ENCODE measurements at places on chromosomes 3 and 15. TPM values are rescaled to one million over a fixed set of nuclear protein-coding genes. Genes with fewer than 3 reads are reported as not detected.

Gene GPR149
- not detected for total RNA-seq

DNA sequence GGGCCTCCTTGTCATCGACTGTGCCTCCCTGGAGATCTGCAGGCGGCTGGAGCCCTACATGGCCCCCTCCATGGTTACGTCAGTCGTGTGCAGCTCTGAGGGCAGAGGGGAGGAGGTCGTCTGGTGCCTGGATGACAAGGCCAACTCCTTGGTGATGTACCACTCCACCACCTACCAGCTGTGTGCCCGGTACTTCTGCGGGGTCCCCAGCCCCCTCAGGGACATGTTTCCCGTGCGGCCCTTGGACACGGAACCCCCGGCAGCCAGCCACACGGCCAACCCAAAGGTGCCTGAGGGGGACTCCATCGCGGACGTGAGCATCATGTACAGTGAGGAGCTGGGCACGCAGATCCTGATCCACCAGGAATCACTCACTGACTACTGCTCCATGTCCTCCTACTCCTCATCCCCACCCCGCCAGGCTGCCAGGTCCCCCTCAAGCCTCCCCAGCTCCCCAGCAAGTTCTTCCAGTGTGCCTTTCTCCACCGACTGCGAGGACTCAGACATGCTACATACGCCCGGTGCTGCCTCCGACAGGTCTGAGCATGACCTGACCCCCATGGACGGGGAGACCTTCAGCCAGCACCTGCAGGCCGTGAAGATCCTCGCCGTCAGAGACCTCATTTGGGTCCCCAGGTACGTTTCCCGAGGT lies 146.5 kb downstream of the LRRK1 start:
- no peak for DNase-seq

- no peak for DNase-seq
These were observed 24.8 kb upstream of the BOC start for GRCh38 chr3:113186566-113186965.

DNA sequence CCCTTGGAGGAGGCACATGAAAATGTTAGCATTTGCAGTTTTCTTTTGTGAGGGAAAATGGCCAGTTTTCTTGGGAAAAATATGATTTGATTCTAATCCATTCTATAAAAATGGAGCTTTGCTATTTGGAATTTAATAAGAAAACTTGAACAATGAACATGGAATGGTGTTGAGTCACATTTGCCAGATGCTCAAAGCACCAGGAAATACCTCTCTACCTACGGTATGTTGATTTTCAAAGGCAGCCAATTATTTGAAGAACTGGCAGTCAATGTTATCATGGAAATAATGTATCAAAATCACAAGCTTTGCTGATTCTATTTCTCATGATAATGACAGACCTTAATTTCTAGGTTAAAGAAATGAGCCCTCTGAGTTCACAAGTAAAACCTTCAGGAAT lies 14.9 kb downstream of the NME9 start:
- no peak for DNase-seq

- peak; percentile 94 for DNase-seq
These were observed 324.2 kb upstream of the TGFBR2 start for GRCh38 chr3:30282154-30282696.

GRCh38 chr3:72033666-72034428 lies 248.9 kb upstream of the PROK2 start:
- no peak for DNase-seq

DNA sequence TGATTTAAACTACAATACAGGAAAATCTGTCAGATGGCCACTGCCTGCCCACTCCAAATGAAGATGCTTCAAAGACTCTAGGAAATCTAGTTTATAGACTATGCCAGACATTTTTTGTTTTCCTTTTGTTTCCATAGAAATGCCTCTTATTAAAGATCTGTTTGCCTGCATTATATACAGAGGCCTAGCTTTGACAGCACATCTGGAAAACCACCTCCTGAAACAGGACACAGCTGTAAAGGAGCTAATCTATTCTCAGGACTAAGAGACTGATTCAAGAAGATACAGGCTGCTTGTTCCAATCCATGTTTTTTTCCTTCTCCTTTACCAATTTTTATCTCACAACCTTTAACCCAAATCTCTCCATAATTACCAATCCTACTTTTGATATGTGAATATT lies 75.3 kb upstream of the STRIT1 start:
- DNase-seq: no peak

GRCh38 chr3:100401674-100402041 lies 319 bp downstream of the LNP1 start:
- DNase-seq: no peak

- no peak for DNase-seq
These were observed 77.2 kb upstream of the NR2E3 start for GRCh38 chr15:71733122-71733521.

Gene TMEM212
- total RNA-seq: not detected

DNA sequence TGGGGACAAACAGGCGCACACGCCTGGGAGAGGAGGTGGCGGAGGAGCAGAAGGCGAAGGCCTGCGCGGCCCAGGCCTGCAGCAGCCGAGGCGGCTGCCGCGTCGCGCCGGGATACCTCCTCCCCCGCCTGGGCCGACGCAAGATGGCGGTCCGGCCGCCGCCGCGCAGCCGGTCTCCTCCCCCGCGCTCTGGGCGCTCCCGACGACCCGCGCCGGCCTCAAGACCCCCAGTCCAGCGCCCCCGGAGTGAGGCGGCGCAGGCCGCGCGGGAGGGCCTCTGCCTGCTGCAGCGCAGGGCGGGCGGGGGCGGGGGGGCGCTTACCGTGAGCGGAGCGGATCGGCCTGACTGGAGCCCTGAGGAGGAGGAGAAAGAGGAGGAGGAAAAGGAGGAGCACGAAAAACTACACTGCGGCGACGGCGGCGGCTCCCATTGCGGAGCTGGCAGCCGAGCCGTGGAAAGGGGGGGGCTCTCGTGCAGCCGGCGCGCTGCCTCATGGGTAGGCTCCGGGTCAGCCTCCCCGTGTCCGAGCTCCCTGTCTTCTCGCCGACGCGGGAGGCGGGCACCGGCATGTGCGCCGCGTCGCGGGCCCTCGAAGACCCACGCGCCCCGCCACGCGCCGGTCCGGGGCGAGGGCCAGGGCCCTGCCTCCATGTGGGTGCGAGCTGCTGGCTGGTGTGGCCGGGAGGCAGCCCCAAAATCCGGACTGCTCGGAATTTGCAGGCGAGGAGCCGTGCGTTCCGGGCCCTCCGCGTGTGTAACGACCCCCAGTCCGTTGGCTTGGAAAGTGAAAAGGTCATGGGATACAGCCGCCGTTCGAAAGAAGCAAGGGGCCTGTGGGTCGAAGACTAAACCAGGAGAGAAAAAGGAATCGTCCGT lies at the start of gene ZNF280D:
ZNF280D (minus strand) TSS at position 374 of the 877 bp plus-strand sequence. CDS start 26,400 bp downstream, outside the sequence.
- peak; percentile 54 for DNase-seq

Gene TP63
- 0.06 TPM for total RNA-seq

DNA sequence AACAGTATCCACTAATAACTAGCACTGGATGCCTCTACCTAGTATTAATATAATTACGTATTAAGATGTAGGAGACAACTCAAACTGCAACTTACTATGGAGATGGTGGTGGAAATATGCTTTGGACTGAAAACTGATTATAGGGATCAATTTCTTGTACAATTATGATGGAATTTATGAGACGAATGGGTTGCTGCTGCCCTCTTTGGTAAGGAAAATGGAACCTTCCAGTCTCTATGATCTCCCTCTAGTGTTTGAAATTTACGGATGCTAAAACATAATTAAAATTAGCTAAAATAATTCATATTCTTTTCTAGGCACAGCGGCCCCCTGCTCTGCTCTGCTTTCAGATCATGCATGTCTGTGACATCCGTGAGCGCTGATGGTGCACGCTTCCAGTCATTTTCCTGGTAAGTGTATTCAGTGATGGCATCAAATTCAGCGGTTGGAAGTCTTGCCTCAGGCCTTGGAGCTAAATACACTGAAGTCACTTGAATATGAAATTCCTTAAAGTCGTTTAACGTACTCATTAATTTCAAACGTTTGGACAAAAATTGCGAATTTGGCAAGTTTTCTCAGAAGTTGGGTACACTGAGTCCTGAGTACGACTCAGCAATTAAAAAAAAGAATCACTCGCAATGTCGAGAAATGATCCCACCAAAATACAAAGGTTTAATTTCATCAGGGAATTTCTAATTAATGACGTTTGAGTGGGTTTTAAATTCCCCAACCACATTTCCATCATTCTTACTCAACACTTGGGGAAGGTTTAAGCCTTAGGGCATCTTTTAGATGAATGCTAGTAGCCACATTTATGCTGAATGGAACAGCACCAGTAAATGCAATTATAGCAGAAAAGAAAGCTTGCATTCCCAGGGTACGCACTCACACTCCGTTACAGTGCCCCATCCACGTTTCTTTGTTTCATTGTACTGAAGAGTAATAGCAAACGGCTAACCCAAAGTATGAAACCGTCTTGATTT lies 132.6 kb downstream of the NR2F2 start:
- DNase-seq: no peak

Gene MRAS
- total RNA-seq: 3.1 TPM

Gene STX19
- not detected for total RNA-seq

DNA sequence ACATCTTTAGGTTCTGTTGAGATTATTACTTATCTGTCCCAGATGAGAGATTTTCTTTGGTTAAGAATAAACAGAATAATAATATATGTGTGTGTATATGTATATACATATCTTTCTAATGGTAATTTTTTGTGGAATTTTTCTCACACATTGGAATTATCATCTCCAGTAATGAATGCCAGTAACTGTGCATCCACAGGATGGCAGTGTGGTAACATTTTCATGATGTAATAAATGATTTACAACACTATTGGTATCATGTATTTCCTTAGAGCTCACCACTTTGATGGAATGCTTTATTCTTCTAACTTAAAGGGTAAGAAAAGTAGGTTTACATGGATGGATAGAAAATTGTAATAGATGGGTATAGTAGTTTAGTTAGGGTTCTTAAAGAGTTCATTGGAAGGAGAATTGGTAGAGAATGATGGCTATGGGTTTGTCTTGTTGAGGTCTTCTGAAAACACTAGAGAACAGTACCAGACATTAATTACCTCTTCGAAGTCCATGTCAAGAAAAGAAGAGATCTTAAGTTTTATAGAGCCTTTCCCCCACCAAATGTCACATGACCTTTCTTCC lies 78.1 kb downstream of the STT3B start:
- no peak for DNase-seq

Gene NGRN
- 82.5 TPM for total RNA-seq

DNA sequence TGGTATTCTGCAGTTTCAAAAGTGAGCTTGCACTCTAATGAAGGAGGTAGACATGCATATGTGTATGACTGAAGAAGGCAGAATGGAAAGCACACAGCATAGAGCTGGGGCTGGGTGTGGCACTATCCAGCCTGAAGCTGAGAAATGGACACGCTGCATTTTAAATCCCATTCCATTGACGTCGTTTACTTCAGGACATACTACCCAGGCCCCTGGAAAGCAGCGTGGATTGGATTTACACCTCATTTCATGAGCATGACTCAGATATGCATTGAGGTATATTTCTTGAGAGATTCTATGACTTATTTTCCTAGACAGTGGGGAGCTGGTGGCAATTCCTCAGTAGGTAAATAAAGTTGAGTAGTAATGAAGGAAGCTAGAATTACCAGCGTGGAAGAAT lies 101.4 kb downstream of the ABI3BP start:
- DNase-seq: peak; percentile 68

- no peak for DNase-seq
These were observed 364.5 kb upstream of the ICE2 start for GRCh38 chr15:60843482-60843881.

DNA sequence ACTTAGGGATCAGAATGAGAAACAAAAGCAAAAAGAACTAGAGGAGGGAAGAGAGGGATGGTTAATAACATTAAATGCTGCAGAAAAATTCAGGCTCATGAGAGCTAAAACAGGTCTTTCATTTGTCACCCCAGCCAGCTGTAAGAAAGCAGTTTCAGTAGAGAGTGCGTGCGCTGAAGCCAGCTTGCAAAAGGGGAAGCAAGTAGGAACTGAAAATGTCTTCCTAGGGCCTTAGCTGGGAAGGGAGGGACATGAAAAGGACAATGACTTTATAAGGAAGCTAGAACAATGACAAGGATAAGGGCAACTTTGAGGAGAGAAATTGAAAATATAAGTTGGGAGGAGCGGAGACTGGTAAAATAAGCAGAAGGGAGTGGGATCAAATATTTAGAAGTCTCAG lies 3.1 kb downstream of the CIAO2A start:
- DNase-seq: no peak

- DNase-seq: no peak
These were observed 38.7 kb downstream of the ANXA2 start for GRCh38 chr15:60358935-60359682.

Gene CSTA
- total RNA-seq: 1.7 TPM

GRCh38 chr3:52171514-52172261 lies 17.5 kb upstream of the POC1A start:
- peak; percentile 36 for DNase-seq

Gene NPAP1
- not detected for total RNA-seq

Gene ZPLD1
- 0.11 TPM for total RNA-seq

GRCh38 chr3:154285221-154285620 lies 39.1 kb downstream of the DHX36 start:
- no peak for DNase-seq

Gene IL5RA
- total RNA-seq: not detected

Gene ZNF639
- total RNA-seq: 102 TPM

- DNase-seq: no peak
These were observed 14.0 kb upstream of the GK5 start for GRCh38 chr3:142239421-142239820.

GRCh38 chr3:117666325-117666724 lies 956.7 kb downstream of the TUSC7 start:
- DNase-seq: no peak

DNA sequence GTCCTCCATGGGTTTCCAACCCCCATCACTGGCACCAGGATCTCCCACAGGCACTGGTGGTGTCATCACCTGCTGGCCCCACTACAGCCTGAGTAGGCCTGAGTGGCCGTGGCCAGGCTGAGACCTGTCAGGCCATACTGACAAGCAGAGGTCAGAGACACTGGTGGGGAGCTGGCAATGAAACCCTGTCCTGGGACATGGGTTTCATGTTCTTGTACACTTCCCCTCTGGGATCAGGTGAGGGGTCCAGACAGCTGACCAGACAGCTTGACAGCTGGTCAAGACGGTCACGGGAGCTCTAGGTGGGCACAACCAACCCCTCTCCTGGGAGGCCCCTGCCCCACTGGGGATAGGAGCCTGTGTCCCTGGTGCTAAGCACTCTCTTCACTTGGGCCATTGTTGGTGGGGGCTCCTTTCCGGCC lies 13.1 kb downstream of the ZBTB47 start:
- DNase-seq: no peak

GRCh38 chr3:17915341-17915740 lies 172.9 kb upstream of the TBC1D5 start:
- DNase-seq: peak; percentile 54

Gene TMC3
- not detected for total RNA-seq
